T-helper 1 cell treated with Interleukin-12 subunit alpha and Interleukin-12 subunit beta and Interleukin-4 antibody, amounts not matched to agents 30 ng/mL and 1 ng/mL, for 36 hours (primary cell): ENCODE measurements at places on chromosomes 2 and 18. TPM values are rescaled to one million over a fixed set of nuclear protein-coding genes. Genes with fewer than 3 reads are reported as not detected.

Gene HOXD9
- not detected in 2 replicates for total RNA-seq

Gene GPR17
- not detected in 2 replicates for total RNA-seq

Gene CHST9
- not detected in 2 replicates for total RNA-seq

Gene CPLX4
- total RNA-seq: not detected in 2 replicates

Gene CYP1B1
- 13.2 and 15.6 TPM in 2 replicates for total RNA-seq

Gene ANKRD62
- not detected in 2 replicates for total RNA-seq

Gene CRYGC
- total RNA-seq: not detected in 2 replicates
